ENCODE measurements at places on chromosomes 7 and 10.

DNA sequence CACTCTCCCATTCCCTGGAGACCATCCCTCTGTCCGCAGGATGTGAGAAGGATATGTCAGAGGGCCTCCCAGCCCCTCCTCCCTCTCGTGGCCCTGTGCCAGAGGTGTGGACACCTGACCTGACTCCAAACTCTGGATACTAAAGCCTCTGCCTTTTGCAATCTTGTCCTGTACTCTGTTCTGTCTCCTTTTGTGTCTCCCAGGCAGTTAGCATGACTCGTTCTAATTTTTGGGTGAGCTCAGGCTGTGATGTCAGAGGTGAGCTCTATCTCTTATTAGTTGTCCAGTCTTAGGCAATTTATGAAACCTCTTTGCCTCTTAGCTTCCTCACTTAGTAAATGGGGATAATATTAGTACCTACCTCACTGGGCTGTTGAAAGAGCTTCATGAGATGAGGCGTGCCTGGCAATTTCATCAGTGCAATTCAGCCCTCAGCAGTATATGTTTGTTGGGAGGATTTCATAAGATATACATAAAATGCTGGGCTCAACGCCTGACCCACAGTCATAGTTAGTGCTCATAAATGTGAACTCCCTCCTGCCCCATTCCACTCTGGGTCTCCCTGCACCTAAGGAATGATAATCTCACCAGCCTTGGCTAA lies 10.9 kb downstream of the MARVELD1 start:
- DNase-seq: no peak

- no peak for DNase-seq
Observed at GRCh38 chr10:110268971-110269370, 35.7 kb downstream of the SMNDC1 start.

DNA sequence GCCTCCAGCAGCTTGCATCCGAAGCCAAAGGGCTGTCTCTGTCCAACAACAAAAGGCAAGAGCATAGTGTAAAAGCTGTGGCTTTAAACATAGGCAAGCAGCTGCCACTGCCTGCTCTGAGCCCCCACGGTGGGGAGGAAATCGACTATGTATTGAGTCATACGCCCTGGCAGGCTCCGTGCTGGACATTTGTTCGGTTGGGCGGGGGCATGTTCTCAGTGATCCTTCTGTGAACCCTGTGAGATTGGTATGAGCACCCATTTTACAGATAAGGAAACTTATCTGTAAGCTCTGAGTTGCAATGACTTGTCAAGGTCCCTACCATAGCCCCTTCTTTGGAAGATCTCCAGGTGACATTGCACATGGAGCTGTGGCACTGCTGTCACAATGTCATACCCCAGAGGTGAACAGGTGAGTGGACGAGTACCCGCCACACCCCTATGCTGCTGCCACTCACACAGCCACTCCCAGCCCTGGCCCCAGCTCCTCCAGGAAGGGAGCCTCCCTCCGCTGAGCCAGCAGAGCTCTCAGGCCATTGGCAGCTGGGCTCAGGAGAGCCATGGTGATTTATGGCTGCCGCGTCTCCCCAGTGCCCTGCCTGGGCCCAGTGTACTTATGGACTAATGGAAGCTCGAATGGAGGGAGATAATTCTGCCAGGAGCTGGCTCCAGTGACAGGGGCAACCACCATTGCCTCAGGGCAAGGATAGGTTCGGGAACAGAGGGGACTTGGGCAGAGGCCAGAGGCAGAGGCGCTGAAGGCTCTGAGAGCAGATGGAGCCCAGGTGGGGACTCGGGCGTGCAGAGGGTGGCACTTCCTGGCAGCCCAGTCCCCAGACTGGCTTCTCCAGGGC lies 43.7 kb downstream of the UNC5B start:
- no peak for DNase-seq

- DNase-seq: no peak
Observed at GRCh38 chr10:74882831-74883230, 56.4 kb downstream of the KAT6B start.
